ENCODE measurements at places on chromosomes 2 and 18.

GRCh38 chr2:222613715-222614331, 42.1 kb downstream of the FARSB start:
- DNase-seq = peak; percentile 39

- DNase-seq = no peak
Observed at GRCh38 chr18:38900445-38900844, 1334.8 kb upstream of the CELF4 start.

DNA sequence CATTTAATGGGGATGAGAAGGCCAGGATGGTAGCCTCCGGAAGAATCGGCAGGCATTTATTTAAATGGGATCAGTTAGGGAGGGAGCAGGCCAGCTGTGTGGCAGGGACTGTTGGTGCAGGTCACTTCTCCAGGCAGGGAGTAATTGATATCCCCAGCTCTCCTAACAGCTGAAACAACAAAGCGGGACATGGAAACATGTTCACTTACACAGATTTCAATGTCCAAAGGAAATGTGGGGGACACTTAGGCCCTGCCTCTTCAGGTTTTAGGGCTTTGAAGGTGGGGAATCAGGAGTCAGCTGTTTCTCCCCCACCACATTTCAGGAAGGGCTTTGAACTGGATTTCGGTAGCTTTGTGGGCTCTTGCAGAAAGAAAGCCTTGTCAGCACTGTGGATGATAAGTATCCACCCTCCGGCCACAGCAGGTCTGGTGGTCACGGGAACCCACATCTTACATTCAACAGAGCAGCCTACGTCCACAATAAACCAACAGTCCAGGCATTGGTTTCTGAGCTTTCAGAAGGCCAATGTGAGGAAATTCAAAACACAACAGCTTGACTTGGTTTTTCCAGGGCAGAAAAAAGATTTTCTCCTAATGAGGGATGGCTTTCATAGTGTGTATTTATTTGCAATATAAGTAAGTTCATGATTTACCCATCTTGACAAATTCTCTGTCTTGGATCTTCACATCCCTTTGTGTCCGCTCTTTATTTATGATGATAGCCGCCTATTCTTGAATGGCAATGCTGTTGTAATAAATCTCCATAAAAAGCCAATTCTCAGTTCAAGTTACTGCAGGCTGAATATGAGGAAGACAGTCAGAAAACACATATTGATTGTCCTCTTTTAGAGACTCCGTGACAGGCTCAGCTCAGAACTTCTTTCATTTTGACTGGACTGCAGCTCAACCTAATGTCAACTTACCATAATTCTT, 96.6 kb upstream of the NRP2 start:
- DNase-seq = no peak

DNA sequence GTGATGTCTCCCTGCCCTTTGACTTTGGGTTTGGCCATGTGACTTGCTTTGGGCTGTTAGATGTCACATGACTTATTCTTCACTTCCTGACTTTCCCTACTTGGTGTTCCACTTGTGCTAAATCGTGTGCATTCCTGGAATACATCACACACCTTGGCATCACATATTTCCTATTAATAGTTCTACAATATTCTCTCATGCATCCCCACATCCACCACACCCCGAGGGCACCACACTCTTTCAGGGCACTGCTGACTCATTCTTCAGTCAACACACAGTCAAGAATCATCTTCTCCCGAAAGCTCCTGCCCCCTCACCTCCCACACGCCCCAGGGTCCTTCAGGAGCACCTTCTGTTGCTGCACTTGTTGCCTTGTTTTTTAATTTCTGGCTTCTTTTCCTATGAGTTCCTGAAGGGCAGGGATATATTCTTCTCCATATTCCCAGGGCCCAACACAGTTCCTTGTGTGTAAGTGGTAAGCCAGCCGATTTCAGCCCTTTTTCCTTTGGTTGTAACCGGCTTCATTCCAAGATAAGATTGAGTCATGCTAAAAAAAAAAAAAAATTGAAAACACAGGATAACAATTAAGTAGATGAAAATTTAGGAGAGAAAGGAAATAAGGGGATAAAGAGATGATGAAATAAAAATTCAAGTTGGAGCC, 341.4 kb downstream of the SLC4A3 start:
- no peak for DNase-seq

GRCh38 chr2:60839126-60839813, 42.1 kb upstream of the REL start:
- DNase-seq = no peak

DNA sequence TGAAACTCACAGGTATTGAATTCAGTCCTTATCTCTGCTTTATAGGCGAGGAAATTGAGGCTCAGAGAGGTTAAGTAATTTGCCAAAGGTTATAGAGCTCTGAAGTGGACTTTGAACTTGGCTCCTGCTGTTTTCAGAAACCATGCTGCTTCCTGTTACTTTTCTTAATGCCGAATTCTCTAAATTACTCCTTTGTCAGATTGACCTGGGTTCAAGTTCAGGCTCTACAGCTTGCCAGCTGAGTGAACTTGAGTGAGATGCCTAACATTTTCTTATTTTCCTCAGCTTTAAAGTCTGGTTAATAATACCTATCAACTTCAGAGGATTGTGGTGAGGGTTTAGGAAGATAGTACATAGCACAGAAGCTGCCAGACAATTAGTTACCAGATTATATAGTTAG, 3.4 kb downstream of the ASAP2 start:
- DNase-seq = no peak

GRCh38 chr2:76861708-76862107, 660.5 kb downstream of the LRRTM4 start:
- no peak for DNase-seq

GRCh38 chr2:109467701-109468100, 146.1 kb downstream of the SEPTIN10 start:
- no peak for DNase-seq

GRCh38 chr2:42999391-42999841, 207.0 kb upstream of the HAAO start:
- DNase-seq = no peak

DNA sequence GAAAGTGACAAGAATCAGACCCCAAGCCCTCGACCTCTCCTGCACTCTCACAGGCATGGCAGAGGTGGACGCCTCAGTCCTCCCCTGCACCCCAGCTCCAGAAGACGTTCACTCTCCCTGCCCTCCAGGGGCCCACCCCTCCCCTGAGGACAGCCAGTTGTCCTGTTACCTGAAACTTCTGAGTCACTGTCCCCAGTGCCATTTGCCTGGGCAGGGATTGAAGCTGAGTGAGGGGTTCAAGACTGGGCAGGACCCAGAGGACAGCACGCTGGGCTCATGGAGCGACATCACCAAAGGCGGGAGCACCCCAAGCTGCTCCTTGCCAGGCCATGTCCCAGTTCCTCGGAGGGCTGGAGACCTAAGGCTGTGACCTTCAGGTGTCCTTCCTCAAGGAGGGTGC, 34.2 kb upstream of the COL6A3 start:
- DNase-seq = no peak

GRCh38 chr2:26196683-26197418, 24.0 kb downstream of the GAREM2 start:
- no peak for DNase-seq

DNA sequence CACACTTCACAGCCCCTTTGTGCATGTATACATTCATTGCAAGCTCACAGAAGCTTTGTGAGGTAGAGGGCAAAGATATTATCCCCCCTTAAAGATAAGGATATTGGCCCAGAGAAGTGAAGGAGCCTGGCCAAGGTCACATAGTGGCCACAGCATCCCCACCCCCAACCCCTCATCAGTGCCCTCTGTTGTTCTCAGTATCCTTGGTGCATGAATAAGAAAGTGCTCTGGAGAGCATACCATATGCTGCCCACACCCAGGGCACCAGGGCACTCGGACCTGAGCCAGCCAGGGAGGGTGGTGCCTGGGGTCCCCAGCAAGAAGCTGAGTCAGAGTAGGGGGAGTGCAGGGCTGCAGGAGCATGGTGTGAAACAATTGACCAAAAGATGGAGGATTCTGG, 3.3 kb downstream of the DYSF start:
- no peak for DNase-seq

DNA sequence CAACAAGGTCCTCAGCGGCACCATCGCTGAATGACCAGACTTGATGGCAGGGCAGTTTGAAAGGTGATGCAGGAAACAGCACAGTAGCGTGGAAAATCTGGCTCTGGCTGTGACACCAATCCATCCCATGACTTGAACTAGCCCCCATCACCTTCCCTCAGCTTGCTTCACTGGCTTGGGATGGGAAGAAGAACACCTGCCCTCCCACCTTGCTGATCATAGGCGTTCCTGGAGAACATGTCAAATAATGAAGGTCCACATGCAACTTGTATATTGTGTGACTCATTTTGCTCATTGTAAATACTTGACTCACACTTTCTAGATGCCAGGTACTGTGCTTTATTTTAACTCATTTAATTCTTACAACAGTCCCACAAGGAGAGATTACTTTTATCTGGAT, 292.4 kb upstream of the SPRED2 start:
- no peak for DNase-seq

GRCh38 chr18:56402872-56403516, 235.4 kb downstream of the TXNL1 start:
- no peak for DNase-seq

GRCh38 chr2:11330457-11331142, 13.8 kb downstream of the ROCK2 start:
- DNase-seq = no peak

- peak; percentile 50 for DNase-seq
Observed at GRCh38 chr2:162318328-162319180, at the start of gene IFIH1. Gene IFIH1, minus strand, starts transcription at chr2:162318684. Its CDS starts 377 bp downstream, at chr2:162318307.

DNA sequence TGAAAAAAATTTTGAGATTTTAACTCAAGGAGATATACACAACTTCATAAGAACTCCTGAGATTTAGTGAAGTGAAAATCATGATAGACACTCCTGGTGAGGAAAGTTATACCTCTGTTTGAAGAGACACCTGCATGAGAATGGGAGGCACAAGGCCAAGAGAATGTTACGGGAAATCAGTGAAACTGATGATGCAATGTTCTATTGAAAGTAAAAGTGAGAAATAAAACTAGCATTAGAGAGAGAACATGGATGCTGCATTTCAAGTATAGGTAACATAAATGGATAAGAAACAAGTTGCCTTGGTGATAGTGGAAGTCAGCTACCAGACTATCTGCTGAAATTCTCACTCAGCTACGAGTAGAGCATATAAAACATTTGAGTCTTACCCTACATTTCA, 562.1 kb upstream of the FANCL start:
- no peak for DNase-seq

DNA sequence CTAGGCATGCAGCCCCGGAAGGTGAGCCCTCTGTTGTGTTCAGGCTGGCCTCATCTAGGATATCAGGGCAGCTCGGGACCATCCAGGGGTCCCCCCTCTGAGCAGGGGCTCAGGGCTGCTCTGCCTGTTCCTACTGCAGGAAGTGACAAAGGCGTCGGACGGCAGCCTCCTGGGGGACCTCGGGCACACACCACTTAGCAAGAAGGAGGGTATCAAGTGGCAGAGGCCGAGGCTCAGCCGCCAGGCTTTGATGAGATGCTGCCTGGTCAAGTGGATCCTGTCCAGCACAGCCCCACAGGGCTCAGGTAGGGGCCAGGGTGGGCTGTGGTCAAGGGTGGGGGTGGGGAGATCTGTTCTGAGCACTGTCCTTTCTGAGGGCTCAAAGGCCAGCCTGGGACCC, 13.1 kb downstream of the KCNIP3 start:
- no peak for DNase-seq

DNA sequence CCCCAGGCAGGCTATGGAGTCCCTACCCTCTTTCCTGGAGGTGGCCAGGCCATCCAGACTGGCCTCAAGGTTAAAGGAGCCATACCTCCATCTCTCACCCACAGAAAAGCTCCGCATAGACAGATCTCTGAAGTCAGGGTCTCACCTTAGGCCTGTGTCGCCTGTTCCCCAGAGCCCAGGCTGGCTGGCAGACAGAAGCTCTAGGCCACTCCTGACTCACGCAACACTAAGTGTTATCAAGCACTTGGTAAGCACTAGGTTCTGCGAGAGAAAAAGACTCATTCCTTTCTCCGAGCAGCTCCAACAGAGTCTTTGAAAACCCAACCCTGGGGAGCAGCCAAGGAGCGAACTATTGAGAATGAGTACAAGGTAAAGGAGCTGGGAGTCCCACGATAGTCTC, 6.1 kb downstream of the SMAD7 start:
- no peak for DNase-seq

- DNase-seq = no peak
Observed at GRCh38 chr2:237663517-237664110, 36.2 kb downstream of the LRRFIP1 start.

- DNase-seq = no peak
Observed at GRCh38 chr2:109378682-109379081, 235.1 kb downstream of the SEPTIN10 start.

DNA sequence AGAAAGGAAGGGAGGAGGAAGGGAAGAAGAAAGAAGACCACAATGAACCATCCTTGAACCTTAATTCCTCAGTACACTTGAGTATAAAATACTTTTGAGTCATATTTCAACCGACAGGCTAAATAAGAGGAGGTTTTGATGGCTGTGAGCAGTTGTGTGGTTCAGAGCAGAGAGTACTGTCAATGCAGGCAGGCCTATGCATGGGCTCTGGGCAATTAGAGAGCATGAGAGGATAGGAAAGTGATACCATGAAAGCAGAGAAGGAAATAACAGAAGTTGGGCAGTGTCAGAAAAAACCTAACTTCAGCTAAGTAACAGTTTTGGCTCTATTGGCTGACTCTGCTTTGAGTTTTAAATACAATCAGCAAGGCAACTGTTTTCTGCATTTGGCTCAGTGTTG, 123.6 kb upstream of the STK17B start:
- no peak for DNase-seq

- no peak for DNase-seq
Observed at GRCh38 chr2:238381341-238382115, 45.2 kb upstream of the ASB1 start.

- DNase-seq = no peak
Observed at GRCh38 chr2:24723665-24724064, 69.5 kb downstream of the PTRHD1 start.

DNA sequence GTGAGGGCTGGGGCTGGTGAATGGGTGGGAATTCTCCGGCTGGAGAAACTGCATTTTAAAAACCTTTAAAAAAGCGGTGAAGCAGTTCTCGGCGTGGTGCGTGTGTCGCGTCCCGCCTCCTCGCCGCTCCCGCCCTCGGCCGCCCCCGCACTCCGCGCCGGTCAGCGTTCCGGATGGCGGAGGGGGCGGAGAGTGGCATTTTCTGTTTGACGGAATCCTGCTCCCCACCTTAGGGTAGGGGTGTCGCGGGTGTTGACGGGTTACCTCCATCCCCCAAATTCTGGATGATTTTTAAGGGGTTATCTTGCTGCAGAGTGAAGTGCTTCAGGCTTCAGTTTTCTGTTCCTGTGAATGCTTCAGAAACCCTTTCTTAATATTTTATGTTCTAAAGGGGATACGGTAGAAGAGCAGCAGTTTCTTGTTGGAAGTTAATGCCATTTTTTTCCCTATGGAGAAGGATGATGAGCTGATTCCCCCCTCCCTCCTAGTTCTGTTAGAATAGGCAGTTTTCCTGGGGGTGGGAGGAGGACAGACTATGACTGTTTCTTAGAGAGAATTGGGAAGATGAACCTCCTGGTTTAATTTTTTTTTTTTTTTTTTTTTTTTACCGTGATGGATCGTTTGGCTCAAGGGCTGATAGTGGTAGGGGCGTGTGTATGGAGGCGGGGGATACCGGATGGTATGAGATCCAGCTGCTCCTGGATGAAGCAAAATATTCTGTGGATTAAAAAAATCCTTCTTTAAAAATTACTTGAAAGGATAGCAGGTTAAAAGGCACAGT, 756 bp downstream of the ABI2 start:
- peak; percentile 53 for DNase-seq

- no peak for DNase-seq
Observed at GRCh38 chr2:119225105-119225865, 1.7 kb downstream of the STEAP3 start.

- no peak for DNase-seq
Observed at GRCh38 chr2:42463570-42463969, 30.2 kb downstream of the KCNG3 start.

All from NCI-H2171 (cell line).